ENCODE measurements at places on chromosomes 2 and 18. TPM values are rescaled to one million over a fixed set of nuclear protein-coding genes. Genes with fewer than 3 reads are reported as not detected.

LRRTM1 gene
- total RNA-seq: not detected

TTR gene
- total RNA-seq: not detected

CD8B2 gene
- not detected for total RNA-seq

KIAA2012 gene
- not detected for total RNA-seq

ITPRIPL1 gene
- total RNA-seq: 3.4 TPM

CYP1B1 gene
- total RNA-seq: 1.6 TPM
